ENCODE measurements at places on chromosomes 2 and 18.

DNA sequence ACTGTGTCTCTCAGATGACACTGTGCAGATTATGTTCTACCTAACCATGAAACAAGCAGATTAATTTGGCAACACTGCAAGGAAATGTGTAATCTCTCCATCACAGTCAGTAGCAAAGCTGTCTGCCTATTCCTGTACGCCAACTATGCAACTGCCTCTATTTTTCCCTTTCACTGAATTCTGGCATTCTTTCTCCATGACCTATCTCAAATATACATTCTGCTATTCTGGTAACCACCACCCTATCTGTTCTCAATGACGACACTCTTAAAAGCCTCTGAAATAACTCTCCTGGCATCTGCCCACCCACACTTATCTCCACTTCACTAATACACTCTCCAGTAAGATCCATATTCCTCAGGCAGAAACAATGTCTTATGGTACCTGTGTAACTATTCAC lies 78.7 kb downstream of the ABCA12 start:
- no peak for DNase-seq

DNA sequence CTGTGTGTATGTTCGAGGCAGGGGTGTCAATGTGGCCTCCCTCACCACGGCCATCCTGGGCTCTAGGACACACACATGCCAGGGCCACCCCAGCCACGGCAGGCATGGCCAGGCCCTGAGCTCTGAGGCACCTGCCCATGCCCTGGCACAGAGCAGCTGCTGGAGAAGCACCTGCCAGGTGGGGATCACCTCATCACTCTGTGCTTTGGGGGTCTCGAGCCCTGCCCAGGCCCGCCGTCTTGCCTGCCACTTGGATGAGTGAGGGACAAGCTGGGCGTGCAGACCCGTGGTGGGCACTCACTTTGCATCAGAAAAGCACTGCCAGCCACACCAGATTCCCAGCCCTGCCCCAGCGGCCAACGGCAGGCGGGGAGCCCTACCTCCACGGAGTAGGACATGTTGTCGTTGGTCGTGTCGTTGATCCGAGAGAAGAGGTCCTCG lies 33.1 kb downstream of the KIF1A start:
- no peak for DNase-seq

DNA sequence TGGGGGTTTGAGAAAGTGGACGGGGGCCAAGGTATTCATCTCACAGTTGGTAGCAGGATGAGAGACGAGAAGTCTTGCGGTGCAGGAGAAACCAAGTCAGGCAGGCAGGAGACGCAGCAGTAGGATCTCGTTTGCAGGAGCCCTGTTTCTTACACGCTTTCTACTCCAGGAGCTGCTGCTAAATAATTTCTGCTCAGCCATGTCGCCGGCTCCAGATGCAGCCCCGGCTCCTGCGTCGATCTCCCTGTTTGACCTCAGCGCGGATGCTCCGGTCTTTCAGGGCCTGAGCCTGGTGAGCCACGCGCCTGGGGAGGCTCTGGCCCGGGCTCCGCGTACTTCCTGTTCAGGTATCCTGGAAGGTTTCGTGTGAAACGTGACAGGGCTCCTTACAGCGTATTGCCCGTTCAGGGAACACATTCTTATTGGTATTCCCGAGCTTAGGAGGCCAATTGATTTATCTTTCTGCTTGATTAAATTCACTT lies 494 bp downstream of the ANKZF1 start:
- DNase-seq = no peak

DNA sequence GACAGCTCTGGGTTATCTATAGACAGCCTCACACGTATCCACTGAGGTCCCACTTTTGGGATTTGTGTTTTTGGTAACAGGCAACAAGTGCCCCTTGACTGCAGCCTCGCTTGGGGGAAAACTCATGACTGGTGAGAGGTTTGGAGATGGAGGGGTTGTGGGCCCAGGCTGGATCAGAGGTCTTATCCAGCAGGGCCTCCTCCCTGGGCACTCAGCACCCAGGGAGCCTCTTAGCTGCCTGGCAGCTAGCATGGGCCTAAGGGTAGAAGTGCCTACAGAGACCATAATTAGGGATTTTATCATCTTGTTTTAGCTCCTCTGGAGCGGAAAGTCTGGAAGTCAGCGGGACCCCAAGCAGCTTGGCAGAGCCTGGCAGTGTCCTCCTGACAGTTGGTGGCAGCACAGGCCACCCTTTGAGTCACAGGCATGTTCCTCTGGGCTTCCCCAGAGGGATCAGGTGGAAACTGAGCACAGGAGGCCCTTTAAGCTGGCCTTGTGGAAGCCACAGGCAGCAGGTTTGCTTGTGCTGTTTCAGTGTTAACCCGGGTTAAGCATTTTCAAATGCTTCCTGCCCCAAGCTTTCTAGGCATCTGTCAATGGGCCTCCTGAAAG lies 143.1 kb downstream of the KCTD1 start:
- no peak for DNase-seq

- no peak for DNase-seq
Measured at GRCh38 chr18:50162486-50163304, 32.3 kb downstream of the MYO5B start.

GRCh38 chr2:74278694-74279093 lies 64.5 kb downstream of the SLC4A5 start:
- DNase-seq = no peak

GRCh38 chr2:202671317-202672035 lies 36.7 kb downstream of the FAM117B start:
- no peak for DNase-seq

- DNase-seq = no peak
Measured at GRCh38 chr2:81078631-81079030, 774.1 kb upstream of the LRRTM1 start.

DNA sequence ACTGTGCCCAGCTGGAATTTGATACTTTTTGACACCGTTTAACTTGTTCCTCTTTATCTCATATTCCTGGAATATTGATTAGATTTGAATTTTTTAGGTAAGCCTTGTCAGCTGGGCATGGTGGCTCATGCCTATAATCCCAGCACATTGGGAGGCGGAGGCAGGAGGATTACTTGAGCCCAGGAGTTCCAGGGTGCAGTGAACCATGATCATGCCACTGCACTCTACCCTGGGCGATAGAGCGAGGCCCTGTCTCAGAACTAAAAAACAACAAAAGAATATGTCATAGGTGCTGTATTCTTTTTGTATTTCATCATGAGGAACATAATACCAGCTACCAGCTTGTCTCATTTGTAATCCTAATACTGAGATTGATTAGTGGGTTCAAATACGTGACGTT lies 90.3 kb downstream of the ZNF532 start:
- DNase-seq = no peak

DNA sequence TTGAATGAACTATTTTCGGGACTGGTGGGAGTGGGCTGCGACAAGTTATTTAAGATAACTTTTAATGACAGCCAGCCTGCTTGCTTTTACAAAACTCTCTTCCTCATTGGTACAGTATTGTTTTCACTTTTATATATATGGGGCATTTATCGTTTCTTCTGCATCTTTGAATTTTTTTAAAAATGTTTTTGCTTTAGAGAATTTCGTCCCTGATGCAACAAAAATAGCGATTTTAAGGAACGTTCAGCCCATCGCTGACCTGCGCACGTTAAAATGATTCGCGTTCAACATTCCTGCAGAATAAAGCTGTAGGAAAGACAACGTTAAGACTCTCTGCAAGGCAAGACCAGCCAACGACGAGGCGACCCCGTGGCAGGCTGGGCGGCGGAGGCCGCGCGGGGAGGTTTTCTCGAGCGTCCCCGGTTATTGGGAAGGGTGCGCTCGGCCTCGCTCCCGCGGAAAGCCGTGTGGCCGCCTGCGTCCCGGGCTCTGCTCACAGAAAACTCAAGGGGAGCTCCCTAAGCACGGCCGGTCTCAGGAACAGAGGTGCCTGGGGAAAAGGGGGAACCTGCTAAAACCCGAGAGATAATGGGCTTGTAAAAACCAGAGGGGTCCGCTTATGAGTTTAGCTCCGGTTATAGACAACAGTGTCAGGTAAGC lies 3.0 kb downstream of the PAX8 start:
- DNase-seq = no peak
